Stimulated activated naive CD8-positive, alpha-beta T cell treated with anti-CD3 and anti-CD28 coated beads, Interleukin-15, Interleukin-2, amounts not matched to agents 100 U/mL and 50 U/mL, for 24 hours (primary cell): ENCODE measurements at places on chromosomes 7 and 10.

DNA sequence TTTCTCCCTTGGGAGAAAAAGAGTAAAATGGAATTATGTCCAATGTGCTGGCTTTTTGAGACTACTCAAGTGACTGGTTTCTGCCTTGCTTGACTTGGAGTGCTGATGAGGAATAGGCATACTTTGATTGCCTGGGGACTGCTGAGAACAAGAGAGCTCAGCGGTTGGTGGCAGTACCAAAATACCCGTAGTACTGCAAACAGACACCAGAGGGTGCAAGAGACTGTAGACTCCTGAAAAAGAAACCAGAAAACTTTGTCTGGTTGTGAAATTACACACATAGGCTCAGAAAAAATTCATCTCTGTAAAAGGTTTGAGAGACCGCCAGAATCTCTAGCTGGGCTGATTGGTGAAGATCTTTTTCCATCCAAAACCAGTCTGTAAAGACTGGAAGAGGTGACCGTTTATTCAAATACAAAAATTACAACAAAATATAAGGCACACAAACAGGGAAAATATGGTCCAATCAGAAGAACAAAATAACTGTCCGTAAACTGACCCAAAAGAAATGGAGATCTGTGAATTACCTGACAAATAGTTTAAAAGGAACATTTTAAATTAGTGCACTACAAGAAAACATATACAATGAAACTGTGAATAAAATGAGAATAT, 18.5 kb downstream of the BICC1 start:
- DNase-seq, result peak; percentile 56

GRCh38 chr7:154832557-154833138, 170.3 kb downstream of the PAXIP1 start:
- DNase-seq, result no peak

GRCh38 chr7:4113271-4113670, 568.8 kb upstream of the FOXK1 start:
- no peak for DNase-seq

DNA sequence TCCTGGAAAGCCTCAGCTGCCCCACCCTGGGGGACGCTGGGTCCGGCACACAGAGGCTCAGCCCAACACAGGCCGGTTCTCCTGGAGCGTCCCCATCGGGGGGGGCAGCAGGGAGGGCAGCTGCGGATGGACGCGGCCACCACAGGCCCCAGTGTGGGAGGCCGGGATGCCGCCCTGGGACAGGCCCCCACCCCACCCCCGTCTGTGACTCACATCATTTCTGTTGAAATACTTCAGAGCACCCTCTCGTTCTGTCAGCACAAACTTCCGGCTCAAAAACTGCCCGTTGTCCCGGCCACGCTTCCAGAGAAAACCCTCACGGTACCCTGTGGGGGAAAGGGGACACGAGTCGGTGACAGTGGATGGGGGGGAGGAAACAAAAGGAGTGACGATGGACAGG, 28.5 kb downstream of the GET4 start:
- DNase-seq, result no peak

DNA sequence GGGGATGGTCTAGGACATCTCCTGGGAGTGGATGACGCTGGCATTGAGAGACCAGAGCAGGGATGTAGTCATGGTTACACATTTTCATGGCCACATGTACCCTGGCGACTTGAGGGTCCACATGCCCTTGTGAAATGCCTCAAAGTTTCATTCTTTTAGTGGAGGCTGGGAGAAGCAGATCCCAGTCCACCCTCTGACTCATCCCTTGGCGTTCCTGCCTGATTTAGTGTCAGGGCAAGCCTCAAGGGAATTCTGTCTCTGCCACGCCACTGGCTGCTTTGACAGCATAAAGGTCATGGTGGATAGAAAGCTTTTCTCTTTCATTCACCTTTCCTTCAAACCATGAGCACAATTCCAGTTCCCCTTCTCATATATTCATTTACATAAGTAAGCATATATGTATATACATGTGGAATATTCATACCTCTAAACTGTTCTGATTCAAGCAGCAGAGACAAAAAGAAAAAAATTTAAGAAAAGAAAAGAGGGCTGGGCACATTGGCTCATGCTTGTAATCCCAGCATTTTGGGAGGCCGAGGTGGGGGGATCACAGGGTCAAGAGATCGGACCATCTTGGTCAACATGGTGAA, 21.8 kb upstream of the KIF5B start:
- no peak for DNase-seq

DNA sequence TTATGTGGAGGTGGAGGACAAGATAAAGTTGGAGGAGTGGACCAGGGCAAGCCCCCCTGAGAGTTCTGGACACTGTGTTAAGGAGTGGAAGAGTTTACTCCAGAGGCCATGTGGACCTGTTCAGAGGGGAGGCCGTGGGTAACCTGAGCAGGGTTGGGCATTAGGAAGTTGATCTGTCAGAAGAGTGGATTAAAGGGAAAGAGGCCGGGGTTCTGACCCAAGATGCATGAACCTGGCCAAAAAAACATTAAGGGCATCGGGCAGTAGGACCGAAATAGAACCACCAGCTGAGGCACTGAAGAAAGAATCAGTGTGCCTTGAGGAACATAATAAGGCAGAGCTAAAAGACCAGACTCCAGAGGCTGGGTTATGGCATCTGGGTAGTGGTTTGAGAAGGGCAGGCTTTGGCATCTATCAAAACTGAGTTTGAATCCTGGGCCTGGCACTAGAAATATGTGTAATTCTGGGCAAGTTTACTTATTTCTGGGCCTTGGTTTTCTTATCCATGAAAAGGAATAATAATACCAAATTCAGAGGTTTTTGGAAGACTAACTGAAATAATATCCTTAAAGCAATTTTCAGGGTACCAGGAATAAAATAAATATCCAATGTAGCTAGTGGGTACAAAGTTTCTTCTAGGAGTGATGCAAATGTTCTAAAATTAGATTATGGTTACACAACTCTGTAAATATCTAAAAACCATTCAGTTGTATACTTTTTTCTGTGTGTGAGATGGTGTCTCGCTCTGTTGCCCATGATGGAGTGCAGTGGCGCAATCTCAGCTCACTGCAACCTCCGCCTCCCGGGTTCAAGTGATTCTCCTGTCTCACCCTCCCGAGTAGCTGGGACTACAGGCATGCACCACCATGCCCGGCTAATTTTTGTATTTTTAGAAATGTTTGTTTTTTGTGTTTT, 10.9 kb upstream of the FRAT1 start:
- no peak for DNase-seq
